ENCODE measurements at places on chromosomes 3 and 15. TPM values are rescaled to one million over a fixed set of nuclear protein-coding genes. Genes with fewer than 3 reads are reported as not detected.

The ESYT3 gene
- total RNA-seq = 11.0 TPM

The SLC6A1 gene
- total RNA-seq = 1.2 TPM

The RGMA gene
- 16.4 TPM for total RNA-seq

The GOLGA6B gene
- total RNA-seq = not detected

The ZBTB47 gene
- 25.9 TPM for total RNA-seq

DNA sequence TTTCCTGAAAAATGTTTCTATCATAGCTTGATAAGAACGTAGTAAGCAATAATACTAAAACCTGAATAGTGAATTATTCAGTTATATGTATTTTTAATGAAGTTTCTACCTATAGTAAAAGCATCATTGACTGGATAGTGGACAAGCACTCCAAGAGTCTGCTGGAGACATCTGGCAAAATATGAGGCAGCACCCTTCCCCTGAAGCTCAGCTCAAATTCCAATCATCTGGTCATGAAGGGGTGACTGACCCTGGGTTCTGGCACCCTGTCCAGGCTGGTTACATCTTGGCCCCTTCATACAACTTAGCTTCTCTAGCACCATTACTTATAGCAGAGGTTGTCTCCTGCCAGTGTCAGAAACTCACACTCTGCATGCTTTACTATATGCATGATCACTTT, 455.4 kb downstream of the RAP2B start:
- no peak overlapping the region for H3K4me3 ChIP-seq
- H3K36me3 ChIP-seq = no peaks in the 10 kb centered on the region
- H3K27ac ChIP-seq = no peak overlapping the region
- no peak for DNase-seq
- H3K27me3 ChIP-seq = no peaks in the 10 kb centered on the region

Data from muscle of leg (tissue), 16 donors.